Camera-type eye (tissue), 1 donor: ENCODE measurements at places on chromosomes 2 and 18. TPM values are rescaled to one million over a fixed set of nuclear protein-coding genes. Genes with fewer than 3 reads are reported as not detected.

The SPAST gene
- total RNA-seq = 60.7 TPM

The DHRS9 gene
- 2.3 TPM for total RNA-seq

The GPR39 gene
- 1.1 TPM for total RNA-seq

The INHBB gene
- total RNA-seq = 25.7 TPM

The PDE11A gene
- total RNA-seq = 4.4 TPM
